HL-60 (cell line): ENCODE measurements at places on chromosomes 3 and 15.

DNA sequence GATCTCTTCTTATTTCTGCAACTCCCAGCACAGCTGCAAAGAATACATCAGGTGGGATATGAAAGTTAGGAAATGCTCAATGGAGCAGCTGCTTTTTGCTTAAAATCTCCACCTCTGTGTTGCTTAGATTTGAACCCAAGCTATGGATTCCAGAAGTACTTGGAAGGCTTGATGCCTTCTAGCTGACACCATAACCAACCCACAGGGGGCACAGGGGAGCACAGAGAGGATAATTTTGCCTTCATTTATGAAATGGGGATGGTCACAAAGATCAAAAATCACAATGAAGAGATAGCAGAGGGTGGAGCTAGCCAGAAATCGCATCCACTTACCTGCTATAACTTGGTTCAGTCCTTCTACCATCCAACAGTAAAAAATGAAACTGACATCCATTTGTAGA lies 75.7 kb downstream of the DUT start:
- no peak for DNase-seq

- no peak for DNase-seq
Observed at GRCh38 chr3:58833491-58833890, 166.9 kb upstream of the FAM3D start.

GRCh38 chr3:46293991-46294833 lies 52.0 kb downstream of the CCR3 start:
- DNase-seq, result no peak

DNA sequence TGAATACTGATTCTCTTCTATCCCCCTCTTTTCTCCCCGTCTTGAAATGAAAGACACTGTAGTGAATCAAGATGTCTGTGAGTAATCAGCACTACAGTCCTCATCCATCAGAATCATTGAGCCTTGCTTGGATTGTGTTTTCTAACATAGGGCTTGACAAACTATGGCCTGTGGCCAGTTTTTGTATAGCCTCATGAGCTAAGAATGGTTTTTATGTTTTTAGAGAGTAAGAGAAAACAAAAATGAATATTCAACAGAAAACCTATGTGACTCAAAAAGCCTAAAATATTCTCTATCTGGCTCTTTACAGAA lies 55.2 kb downstream of the PPM1L start:
- no peak for DNase-seq

DNA sequence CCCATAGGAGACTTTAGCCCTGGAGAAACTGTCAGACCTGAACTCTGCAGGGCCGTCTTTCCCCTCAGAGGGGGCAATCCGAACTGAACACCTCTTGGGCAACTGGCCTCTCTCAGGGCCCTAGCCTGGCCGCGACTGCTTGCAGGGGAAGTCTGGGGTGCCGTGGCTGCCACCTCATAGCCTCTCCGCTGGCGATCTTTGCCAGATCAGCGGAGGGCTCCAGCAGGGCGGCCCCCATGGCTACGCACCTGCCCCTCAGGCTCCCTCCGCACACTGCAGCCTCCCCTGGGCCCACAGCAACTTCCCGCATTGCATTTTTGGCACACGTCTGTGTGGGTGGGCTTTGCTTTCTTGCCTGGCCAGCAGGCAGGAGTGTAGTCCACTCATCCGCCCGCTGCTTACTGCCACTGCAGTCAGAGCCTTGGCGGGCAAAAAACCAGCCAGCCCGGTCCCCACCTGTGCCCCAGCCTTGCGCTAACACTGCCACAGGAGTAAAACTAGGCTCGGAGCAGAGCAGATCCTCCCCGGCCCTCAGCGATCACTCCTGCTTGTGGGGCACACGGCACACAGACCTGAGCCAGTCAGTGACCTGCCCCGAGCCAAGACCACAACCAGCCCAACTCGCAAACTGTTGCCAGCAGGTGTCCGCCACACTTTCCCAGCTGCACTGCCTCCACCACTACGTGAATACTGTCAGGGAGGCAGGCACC lies 266.8 kb upstream of the CBLB start:
- no peak for DNase-seq
